ENCODE measurements at places on chromosomes 16 and 17. TPM values are rescaled to one million over a fixed set of nuclear protein-coding genes. Genes with fewer than 3 reads are reported as not detected.
A peak's percentile ranks its signal among the peaks of the same experiment; 100 is the strongest.

The DUS2 gene
- 7.1 TPM for polyA plus RNA-seq

The IRF8 gene
- 9.6 TPM for polyA plus RNA-seq

The DHRS7C gene
- not detected for polyA plus RNA-seq

The SHISA9 gene
- polyA plus RNA-seq, result 4.7 TPM

The IQCK gene
- polyA plus RNA-seq, result 16.7 TPM

The FOXO3B gene
- 1.0 TPM for polyA plus RNA-seq

The MT1M gene
- 6.0 TPM for polyA plus RNA-seq

The PARN gene
- polyA plus RNA-seq, result 60.2 TPM

DNA sequence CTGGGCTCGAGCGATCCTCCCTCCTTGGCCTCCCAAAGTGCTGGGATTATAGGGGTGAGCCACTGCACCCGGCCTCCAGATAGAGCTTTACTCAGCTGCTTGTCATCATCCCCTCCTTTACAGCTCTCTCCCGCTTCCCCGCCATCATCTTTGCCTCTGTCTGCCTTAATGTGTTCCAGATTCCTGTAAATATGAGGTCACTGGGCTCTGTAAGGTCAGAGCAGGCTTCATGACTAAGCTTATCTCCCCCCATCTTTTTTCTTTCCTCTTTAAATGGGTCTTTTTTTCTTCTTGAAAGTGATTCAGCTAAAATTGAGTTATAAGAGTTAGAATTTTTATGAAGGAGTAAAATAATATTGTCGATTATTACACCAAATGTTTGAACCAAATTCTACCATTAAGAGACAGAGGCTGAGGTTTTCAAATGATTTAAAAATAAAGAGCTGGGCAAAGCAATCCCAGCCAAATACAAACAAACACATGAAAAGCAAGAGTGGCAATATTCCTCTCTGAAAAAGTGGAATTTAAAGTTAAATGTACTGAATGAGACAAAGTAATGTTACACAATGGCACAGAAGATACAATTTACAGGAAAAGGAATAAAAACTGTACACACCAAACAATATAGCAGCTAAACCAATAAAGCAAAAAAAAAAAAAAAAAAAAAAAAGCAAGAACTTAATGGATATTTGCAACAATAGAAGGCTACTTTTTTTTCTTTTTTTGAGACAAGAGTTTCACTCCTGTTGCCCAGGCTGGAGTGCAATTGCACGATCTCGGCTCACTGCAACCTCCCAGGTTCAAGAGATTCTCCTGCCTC lies 62.1 kb downstream of the CRISPLD2 start:
- DNase-seq, result peak; percentile 54
- no peaks in the 10 kb centered on the region for H3K36me3 ChIP-seq
- no peaks in the 10 kb centered on the region for H3K4me1 ChIP-seq
- H3K27ac ChIP-seq, result no peak overlapping the region
- no peaks in the 10 kb centered on the region for H3K27me3 ChIP-seq
- H3K4me3 ChIP-seq, result no peak overlapping the region

- H3K4me3 ChIP-seq, result no peak overlapping the region
- H3K27me3 ChIP-seq, result no peaks in the 10 kb centered on the region
- peaks cover 14% of the 10 kb centered on the region for H3K4me1 ChIP-seq
These were observed 2.2 kb upstream of the ATF7IP2 start for GRCh38 chr16:10383626-10384025.

DNA sequence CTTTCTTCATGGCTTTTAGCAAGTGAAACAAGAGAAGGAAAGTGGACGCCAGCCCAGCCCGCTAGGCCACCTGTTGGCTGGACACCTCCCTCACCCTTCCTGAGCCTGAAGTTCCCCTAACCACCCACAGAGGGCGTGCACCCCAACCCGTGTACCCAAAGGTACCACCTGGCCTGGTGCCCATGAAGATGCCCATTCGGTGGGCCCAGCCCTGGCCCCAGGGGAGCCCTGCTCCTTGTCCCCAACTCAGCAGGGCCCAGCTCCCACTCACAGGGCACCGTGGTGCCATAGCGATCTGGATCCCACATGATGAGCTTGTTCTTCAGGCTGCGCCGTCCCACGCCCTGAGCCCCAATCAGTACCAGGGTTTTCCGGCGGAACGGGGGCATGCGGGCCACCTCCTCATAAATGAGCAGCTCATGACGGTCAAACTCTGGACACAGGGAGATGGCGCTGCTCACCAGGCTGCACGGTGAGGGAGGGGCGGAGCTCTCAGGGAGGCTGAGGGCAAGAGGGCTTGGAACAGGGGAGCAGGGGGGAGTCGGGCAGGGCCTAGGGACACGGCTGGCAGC lies 26.8 kb downstream of the MPP2 start:
- H3K4me1 ChIP-seq, result peaks cover 6% of the 10 kb centered on the region
- H3K4me3 ChIP-seq, result no peak overlapping the region
- H3K27ac ChIP-seq, result no peak overlapping the region
- no peaks in the 10 kb centered on the region for H3K27me3 ChIP-seq

DNA sequence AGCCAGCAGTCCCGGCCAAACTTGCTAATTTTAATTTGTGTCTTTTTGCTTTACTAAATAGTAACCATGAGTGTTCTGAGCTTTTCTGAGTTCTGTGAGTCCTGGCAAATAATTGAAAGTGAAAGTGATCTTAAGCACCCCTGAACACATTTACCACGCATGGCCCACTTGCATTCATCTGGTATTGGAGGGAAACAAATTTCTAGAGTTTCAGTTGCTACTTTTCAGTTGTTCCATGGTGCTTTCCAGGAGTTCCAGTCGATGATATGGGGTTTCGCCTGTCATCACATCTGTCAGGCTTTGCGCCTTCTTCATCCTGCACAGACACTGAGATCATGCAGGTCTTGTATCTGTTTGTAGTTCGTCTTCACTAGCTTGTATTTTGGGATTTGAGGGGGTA lies 44.1 kb downstream of the CRLF3 start:
- no peaks in the 10 kb centered on the region for H3K4me1 ChIP-seq
- DNase-seq, result no peak
- peaks cover 4% of the 10 kb centered on the region for H3K36me3 ChIP-seq
- H3K4me3 ChIP-seq, result no peak overlapping the region

DNA sequence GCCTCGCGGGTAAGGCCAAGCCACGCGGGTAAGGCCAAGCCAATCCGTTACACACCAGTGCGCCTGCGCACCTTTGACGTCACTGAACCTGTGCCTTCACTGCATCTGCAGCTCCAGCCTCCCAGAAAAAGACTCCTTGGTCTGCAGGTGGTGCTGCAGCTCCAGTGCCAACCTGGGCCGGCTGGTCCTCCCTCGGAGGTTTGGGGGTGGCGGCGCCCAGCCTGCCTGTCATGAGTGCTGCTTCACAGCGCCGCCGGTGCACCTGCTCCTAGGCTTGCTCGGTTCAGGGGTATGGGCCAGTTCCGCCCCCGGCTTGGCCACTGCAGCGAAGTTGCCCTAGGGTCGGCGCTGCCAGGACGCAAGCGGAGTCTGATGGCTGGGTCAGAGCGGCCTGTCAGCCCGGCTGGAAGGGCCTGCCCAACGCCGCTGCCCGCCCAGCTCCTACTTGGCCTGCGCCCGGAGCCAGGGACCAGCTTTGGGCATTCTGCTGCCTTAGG lies 146.6 kb downstream of the USP22 start:
- no peaks in the 10 kb centered on the region for H3K27me3 ChIP-seq
- H3K27ac ChIP-seq, result no peak overlapping the region
- H3K4me1 ChIP-seq, result no peaks in the 10 kb centered on the region

GRCh38 chr17:10614536-10615155 lies 42.5 kb downstream of the MYH3 start:
- H3K4me3 ChIP-seq, result no peak overlapping the region
- DNase-seq, result no peak
- no peaks in the 10 kb centered on the region for H3K27me3 ChIP-seq
- no peak overlapping the region for H3K27ac ChIP-seq
- no peaks in the 10 kb centered on the region for H3K4me1 ChIP-seq

- no peak for DNase-seq
- no peaks in the 10 kb centered on the region for H3K36me3 ChIP-seq
- H3K27ac ChIP-seq, result no peak overlapping the region
- no peaks in the 10 kb centered on the region for H3K4me1 ChIP-seq
- H3K27me3 ChIP-seq, result peaks cover 3% of the 10 kb centered on the region
- H3K4me3 ChIP-seq, result no peak overlapping the region
These were observed 25.2 kb upstream of the CCL22 start for GRCh38 chr16:57333402-57333801.

DNA sequence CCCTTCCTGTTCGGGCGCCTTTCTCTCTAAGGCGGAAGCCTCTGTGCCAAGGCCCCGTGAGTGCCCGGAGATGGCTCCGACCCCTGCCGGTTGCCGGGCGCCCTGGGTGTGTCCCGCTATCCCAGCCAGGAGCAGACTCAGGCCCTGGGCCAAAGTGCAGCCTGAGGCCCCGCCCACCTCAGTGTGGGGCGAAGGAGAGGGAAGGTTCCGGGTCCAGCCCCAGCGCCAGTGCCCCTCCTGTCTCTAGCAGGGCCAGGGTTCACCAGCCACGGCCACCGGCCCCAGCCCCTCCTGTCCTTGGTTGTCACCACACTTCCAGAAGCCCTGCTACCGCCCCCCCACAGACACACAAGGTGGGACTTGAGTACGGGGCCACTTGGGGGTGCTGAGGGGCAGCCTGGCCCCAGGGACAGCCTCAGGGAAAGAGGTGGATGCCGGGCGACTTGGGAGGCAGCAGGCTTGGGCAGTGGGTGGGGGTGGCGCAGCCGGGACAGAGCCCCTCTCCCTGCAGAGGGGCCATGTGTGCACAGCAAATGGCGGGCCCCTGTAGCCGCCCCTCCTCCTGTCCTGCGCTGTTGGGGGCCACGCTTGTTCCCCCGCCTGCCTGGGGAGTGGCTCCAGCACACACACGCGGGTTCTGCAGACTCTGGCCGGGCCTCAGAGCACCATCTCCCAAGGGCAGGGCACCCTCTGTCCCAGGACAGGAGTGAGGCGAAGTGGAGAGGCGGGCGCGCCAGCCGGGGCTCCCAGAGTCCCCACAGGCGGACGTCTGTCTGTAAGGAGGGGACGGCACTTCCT lies 6.0 kb downstream of the C1QTNF8 start:
- peak overlapping the region; percentile 12 for H3K4me3 ChIP-seq
- no peak overlapping the region for H3K27ac ChIP-seq
- H3K36me3 ChIP-seq, result no peaks in the 10 kb centered on the region
- H3K27me3 ChIP-seq, result no peaks in the 10 kb centered on the region
- no peaks in the 10 kb centered on the region for H3K4me1 ChIP-seq

GRCh38 chr17:9671559-9671958 lies 26.2 kb downstream of the USP43 start:
- DNase-seq, result no peak
- H3K4me1 ChIP-seq, result no peaks in the 10 kb centered on the region
- H3K27ac ChIP-seq, result no peak overlapping the region
- no peaks in the 10 kb centered on the region for H3K36me3 ChIP-seq

- no peaks in the 10 kb centered on the region for H3K27me3 ChIP-seq
- no peak for DNase-seq
- peaks cover 6% of the 10 kb centered on the region for H3K36me3 ChIP-seq
- H3K4me3 ChIP-seq, result no peak overlapping the region
- no peak overlapping the region for H3K27ac ChIP-seq
These were observed 124.6 kb upstream of the TMEM97 start for GRCh38 chr17:28194382-28194781.

DNA sequence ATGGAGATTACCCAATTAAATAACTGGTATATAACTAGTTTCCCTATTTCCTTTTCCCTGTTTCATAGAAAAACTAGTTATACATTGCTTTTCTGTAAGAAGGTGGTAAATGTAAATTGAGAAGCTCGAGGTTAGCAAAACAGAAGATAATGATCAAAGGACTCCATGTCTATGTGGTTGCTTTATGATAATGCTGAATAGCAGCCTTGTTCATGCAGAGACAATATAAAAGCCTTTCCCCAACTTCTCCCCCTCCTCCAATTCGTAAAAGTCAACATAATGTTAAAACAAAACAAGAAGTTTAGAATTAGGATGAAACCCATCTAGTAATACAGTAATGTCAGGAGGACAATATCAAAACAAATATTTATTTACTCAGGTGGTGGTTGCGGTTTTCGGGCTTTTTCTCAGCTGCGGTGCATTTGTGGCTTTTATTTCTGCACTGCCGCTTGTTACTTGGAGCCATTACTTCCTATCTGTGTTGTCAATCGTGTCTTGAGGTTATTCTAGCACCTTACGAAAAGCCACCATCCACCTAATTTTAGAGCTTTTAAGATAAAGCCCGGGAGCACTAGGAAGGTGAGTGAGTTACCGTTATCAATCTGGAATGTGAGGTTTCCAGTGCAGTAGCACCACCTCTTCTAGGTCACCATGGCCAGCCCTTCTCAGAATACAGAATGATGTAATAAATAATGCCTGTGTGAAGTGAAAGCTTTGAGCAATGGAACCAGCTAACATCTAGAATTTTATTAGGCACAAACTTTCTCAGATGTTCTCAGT lies 297.5 kb downstream of the CDH13 start:
- DNase-seq, result no peak
- H3K4me1 ChIP-seq, result no peaks in the 10 kb centered on the region
- no peak overlapping the region for H3K27ac ChIP-seq
- H3K27me3 ChIP-seq, result peaks cover 4% of the 10 kb centered on the region
- no peak overlapping the region for H3K4me3 ChIP-seq

DNA sequence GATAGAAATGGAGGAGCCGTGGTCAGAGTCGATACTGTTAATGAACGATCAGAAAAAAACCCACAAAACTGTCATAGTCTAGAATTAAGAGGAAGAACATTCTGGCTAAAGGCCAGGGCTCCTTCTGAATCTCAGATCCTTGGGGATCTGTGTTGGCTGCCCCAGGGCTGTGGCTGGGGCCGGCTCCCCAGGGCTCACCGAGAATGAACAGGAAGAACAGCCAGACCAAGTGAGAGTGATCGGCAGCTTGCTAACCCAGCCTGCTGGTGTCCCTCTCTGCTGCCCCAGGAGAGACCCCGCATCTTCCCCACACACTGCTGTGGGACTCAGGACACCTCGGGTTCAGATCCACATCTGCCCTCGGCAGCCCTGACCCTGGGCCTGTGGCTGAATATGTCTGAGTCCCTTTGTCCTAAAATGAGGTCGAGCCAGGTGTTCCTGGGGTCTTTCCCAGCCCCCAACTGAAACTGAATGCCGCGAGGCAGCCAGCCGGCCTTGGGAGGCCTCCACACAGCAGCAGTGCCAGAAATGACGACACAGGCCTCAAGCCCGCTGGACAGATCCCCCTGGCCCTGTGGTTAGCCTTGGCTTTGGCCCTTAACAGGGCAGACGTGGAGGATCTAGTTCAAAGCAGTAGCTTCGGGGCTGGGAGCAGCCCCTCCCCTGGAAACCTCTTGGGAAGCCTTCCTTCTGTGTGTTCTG lies 23.9 kb upstream of the CLEC18A start:
- H3K27ac ChIP-seq, result peak overlapping the region; percentile 82
- DNase-seq, result peak; percentile 89
- peaks cover 23% of the 10 kb centered on the region for H3K36me3 ChIP-seq
- H3K4me1 ChIP-seq, result peaks cover 24% of the 10 kb centered on the region
- H3K27me3 ChIP-seq, result no peaks in the 10 kb centered on the region

- no peak overlapping the region for H3K27ac ChIP-seq
- H3K4me1 ChIP-seq, result no peaks in the 10 kb centered on the region
- no peak for DNase-seq
- H3K4me3 ChIP-seq, result no peak overlapping the region
- H3K36me3 ChIP-seq, result no peaks in the 10 kb centered on the region
- peaks cover 3% of the 10 kb centered on the region for H3K27me3 ChIP-seq
These were observed 12.4 kb upstream of the CACNG4 start for GRCh38 chr17:66952031-66952524.

GRCh38 chr16:66265556-66266141 lies 100.8 kb upstream of the CDH5 start:
- H3K4me3 ChIP-seq, result no peak overlapping the region
- no peaks in the 10 kb centered on the region for H3K27me3 ChIP-seq
- no peak overlapping the region for H3K27ac ChIP-seq
- H3K4me1 ChIP-seq, result peaks cover 14% of the 10 kb centered on the region
- no peak for DNase-seq
- no peaks in the 10 kb centered on the region for H3K36me3 ChIP-seq

All from adrenal gland (tissue), 19 donors.